ENCODE measurements at places on chromosomes 11 and 22. TPM values are rescaled to one million over a fixed set of nuclear protein-coding genes. Genes with fewer than 3 reads are reported as not detected.

GRCh38 chr11:47185305-47186075 lies 744 bp downstream of the PACSIN3 start:
- DNase-seq = no peak

DNA sequence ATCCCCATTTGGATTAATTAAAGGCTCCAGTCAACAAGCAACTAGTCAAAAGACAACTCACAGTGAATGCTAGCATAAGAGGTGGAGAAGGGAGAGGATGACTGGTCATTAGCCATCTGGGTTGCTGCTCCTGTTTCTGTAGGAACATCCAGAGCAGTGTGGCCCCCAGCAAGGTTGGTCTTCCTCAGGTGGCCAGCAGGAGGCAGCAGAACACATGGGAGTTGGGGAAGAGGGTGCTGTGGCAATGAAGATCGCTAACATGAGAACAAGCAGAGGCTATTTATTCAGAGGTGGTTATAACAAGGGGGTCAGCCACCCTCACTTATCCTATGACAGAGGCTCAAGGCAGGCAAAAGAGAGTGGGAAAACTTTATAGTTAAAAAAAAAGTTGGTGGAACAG lies 21.3 kb downstream of the IZUMO1R start:
- no peak for DNase-seq

- no peak for DNase-seq
These were observed 30.5 kb downstream of the RRM1 start for GRCh38 chr11:4125141-4125540.

DNA sequence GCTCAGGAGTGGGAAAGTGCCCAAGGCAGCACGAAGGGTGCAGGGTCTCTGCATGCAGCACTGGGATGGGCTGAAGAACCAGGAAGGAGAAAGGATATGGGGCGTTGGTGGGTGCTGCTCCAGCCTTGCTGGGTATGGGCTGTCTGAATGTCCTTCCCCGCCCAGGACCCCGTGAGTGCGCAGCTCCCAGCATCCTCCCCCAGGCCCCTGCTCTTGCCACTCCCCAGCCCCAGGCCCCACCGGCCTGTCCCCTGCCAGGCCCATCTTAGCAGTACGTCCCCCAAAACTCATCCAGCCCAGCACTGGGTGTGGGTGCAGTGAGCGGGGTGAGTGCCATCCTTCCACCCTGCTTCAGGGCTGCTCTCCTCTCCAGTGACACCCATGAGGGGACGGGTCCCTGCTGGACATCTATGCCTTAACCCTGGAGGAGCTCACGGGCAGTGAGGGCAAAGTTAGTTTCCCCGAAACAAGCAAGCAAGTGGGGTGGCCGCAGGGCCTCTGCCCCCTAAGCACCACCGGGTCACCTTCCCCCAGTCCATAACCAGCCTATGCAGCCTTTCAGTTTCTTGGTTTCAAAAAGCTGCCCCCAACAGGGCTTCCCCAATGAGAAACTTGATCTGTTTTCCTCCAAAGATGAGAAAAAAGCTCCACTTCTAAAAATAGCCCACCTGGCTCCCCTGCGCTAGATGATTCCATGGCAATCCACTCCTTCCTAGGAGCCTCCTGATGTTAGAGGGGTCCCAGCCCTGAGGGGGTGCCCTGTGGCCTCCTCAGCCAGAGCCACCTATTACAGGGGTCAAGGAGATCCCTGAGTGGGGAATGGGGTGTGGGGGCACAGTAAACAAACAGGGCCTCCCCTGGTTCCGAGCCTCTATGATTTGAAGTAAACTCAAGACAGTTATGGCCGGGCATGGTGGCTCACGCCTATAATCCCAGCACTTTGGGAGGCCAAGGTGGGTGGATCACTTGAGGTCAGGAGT lies 103.8 kb downstream of the MORC2 start:
- DNase-seq = peak; percentile 10

DNA sequence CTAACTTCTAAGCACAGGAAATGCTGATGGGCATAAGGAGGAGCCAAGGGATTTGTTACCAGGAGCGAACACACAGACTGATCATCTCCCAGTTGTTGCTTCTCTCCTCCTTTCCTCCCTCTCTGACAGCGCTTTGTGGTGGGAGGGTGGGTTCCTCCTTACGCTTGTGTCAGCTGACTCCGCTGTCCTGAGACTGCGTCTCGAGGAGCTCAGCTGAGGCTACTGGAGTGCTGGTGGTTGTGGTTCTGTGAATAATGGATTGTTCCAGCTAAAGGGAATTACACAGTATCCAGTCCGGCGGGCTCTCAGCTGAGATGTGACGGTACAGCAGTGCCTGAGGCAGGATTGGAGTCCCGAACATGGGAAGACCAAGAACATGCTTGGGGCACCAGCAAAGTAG lies 113.4 kb downstream of the CTNND1 start:
- DNase-seq = no peak

UPK3A gene
- not detected for total RNA-seq

GRCh38 chr22:31104869-31105268 lies 2.5 kb downstream of the SELENOM start:
- no peak for DNase-seq

MYRF gene
- 0.82 TPM for total RNA-seq

- no peak for DNase-seq
These were observed 15.1 kb upstream of the AMPD3 start for GRCh38 chr11:10439924-10440323.

DNA sequence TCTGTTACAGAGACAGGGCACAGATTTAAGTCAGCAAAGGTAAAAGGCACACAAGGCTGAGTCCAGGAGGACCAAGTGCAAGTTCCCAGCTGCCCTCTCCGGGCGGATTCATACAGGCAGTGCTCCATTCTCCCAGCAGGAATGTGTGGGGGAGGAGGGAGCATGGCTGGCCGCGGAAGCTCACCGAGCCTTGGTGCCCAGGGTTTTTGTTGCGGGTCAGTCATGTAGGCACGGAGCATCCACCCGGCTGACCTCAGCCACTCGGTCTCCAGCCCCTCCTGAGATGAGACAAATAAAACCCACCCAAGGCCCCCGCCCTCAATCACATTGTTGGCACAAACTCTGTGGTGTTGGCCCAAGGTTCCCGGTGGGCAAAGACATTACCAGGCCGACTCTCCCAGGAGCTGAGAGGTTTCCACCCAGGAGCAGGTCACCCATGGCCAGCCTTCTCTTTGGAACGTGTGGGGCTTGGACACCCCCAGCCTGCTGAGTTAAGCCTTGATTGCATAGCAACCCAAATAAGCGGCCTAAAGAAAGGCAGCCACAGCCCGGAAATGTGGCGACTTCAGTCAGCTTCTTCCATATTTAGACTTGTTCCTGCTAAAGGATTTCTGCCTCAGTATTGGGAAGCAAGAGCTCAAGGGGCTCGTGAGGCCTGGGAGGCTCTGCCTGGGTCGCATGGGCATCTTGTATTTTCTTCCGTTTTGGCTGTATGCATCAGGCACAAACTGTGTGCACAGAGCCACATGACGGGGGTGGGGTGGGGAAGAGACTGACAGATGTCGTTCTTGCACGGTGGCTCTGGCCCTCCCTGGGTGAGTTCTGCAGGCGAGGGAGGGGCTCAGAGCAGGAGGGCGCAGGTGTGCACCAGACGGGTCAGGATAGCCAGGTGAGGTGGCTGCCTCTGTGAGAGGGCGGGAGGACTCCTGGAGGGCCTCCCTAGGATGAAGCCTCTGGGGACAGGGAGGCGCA lies 63.0 kb downstream of the ARHGAP8 start:
- DNase-seq = no peak

DNA sequence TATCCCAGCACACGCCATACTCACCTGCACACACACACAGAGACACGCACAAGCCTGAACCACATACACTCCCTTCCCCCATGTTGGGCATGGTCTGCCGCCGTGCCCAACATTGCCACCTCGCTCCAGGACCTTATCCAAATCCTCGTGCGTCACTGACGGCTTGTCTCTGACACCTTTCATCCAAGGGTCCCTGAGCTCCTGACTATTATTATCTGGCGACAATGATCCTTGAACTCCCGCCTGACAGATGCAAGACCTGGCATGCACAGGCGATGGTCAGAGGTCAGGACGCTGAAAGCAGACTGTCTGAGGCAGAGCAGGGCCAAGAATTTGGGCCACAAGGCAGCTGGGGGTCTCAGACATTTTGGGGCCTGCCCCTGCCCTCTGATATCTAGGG lies 4.2 kb downstream of the MB start:
- no peak for DNase-seq

CBLIF gene
- total RNA-seq = not detected

DDIAS gene
- 1.6 TPM for total RNA-seq

DNA sequence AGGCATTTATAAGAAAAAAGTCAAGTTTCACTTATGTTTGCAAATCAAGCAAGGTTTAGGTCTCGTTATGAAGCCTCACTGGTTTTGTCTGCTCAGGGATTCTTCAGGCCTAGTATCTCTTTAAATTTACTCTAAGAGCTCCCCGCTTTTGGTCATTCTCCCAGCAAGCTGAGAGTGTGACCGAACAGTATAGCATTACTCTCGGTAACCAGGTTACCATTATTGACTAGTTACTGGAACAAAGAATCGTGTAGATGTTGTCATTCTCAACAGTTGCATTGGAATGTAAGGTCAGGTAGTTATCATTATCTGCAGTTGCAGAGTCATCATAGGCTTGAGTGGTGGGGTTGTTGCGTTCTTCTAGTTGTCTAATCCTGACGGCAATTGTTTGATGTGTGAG lies 9.8 kb upstream of the USP2 start:
- no peak for DNase-seq

- DNase-seq = no peak
These were observed 9.3 kb downstream of the LAYN start for GRCh38 chr11:111549869-111550203.

GRCh38 chr11:132455044-132455443 lies 1077.3 kb downstream of the OPCML start:
- no peak for DNase-seq

DNA sequence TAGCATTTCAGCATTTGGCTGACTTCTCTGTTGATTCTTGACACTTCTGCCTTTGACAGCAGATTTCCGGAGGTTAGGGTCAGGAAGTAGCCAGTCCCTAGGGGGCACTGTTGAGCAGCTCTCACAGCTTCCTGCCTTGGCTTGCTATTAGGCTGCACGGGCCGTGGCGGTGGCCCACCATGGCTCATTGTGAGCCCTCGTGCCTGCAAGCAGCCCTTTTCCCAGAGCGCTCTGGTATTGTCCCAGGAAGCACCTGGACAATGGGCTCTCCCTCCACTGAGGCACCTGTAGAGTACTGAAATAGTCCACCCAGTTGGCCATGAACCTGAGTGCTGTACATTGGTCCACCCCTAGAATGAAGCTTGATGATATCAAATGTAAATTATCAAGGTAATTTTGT lies 100.2 kb upstream of the GAL start:
- DNase-seq = no peak

GRCh38 chr22:40594346-40594745 lies 42.2 kb downstream of the MRTFA start:
- DNase-seq = no peak

RHOD gene
- total RNA-seq = 0.82 TPM

Measured in frontal cortex (tissue), 4 donors.